ENCODE measurements at places on chromosomes 7 and 10.

- no peak for DNase-seq
These were observed 18.8 kb upstream of the FAM170B start for GRCh38 chr10:49152663-49153062.

- no peak for DNase-seq
These were observed 52.2 kb downstream of the ZNF467 start for GRCh38 chr7:149721084-149721601.

DNA sequence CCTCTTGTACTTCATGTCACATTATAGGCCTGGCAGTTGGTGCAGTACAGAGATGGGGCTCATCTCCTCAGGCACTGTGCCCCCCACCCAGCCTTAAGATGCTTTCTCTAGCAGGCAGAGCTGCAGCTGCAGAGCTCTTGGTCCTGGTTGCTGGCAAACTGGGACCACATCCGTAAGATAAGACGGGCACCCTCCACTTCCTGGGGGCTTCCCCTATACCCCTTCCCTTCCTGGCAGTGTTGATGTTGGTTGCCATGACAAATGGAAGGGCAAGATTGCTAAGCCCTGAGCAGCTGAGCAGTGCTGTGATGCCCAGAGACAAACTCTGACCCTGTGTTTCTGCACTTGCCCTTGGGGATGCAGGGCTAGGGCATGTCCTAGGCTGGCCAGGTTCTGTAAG is 103.4 kb upstream of the ANLN start:
- DNase-seq, result no peak

- peak; percentile 88 for DNase-seq
These were observed 99.8 kb downstream of the SND1 start for GRCh38 chr7:127751490-127752448.

DNA sequence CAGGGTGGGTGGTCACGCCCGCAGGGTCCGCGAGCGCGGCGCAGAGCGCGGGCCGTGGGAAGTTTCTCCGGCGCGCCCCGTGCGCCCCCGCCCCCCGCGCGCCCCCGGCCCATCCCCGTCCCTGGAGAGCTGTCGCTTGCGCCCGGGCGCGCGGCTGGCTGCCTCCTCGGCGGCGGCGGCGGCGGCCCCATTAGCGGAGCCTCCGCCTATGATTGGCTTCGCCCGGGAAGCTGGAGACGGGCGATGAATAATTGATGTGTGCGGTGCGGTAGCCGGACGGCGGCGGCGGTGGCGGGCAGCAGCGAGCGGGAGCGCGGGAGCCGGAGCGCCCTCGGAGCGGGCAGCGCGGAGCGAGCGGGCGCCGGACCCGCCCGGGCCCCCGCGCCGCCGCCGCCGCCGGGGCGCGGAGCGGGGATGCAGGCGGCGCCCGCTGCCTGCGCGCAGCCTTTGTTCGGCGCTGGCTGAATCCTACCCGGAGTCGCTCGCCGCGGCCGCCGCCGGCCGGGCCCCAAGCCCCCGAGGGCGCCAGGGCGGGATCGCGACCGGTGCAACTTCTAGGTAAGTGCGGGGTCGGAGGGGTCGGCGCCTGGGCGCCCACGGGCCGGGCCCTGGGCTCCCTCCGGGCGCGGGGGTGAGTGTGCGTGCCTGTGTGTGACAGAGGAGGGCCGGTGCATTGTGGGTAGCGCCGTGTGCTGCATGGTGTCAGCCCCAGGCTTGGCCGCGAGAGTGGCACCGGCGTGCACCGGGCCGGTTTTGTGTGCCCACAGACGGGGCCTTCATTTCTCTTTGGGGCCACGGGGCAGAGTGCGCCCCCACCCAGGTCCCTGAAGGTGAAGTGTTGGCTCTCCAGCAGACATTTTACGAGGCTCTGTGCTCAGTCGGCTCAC is 103.8 kb upstream of the PPIF start:
- DNase-seq, result no peak

- DNase-seq, result no peak
These were observed 784.5 kb upstream of the IGFBP3 start for GRCh38 chr7:46705386-46706255.

GRCh38 chr10:60224066-60224705 is 165.5 kb downstream of the ANK3 start:
- no peak for DNase-seq

- DNase-seq, result peak; percentile 54
These were observed 20.0 kb downstream of the GLI3 start for GRCh38 chr7:42217053-42217452.

DNA sequence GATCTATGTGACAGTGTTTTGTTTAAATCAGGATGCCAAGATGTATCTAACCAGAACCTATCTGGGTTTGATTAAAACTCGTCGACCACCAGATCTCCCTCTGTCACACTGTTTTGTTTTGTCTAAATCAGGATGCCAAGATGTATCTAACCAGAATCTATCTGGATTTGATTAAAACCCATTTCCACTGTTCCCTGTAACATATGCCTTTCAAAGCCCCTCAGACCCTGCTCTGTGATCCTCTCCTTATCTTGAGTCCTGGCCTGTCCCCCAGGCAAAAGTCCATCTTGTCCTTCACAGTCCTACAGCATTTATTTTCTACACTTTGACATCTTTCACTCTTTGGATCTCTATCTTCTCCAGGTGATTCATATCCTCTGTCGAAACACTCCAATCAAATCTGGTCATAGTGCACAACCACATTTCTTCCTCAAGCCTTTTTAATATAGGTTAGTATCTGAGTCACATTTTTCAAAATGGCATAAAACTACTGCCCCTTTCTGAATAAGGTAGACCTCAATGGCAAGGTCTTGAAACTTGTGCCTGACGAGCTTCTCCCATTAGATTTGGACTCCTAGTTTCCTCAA is 32.5 kb downstream of the ERLIN1 start:
- peak; percentile 20 for DNase-seq

DNA sequence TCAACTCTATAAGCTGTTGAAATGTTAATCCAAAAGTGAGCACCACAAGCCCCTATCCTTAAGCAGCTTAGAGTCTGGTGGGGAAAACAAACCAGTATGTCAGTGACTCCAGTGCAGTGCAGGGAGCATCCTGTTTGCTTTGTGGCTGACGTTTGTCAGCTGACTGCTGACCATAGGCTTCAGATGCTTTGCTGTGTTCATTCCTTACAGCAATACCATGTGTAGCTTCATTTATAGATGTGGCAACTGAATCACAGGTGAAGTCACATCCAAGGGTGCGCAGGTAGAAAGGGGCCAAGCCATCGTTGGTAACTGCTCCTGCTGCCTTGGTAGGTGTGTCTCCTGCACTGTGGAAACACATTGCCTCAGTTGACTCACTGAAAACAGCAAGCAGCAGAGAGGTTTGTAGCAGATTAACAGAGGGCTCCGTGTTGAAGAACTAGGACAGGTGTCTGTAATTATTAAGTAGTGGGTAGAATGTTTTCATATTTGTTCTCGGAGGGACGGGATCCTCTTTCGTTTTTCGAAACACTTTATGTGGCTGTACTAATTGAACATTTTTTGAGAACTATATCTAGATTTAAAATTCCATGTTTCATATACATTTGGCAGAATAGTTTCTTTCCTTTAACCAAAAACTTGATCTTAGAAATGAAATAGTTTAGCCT is 2.0 kb downstream of the INSIG1 start:
- no peak for DNase-seq

DNA sequence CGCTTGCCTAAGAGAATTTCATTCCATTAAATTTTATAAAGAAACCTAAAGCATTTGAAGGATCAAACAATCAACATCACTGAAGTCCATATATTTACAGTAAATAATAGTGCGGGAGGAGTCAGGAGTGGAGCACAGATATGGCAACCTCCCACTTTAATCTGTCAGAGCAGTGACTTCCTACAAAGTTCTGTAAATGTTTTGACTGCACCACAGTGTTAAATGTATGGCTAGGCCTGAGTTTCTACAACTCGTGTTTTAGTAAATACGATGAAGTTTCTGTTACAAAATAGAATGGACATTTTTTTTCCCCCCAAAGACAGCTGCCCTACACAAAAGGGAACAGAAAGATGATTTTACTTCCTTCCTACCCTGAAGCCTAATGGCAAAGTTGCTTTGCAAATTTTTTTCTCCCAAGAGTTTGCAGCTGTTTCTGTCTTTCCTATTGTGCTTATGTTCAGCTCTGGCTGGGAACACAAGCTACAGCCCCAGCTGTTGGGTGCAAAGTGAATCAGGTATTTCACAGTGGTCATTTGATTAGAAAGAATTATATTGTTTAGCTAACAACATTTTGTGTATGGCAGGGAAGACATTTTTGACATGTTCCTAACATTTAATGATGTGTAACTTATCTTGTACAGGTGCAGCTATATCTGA is 62.1 kb downstream of the MET start:
- no peak for DNase-seq

DNA sequence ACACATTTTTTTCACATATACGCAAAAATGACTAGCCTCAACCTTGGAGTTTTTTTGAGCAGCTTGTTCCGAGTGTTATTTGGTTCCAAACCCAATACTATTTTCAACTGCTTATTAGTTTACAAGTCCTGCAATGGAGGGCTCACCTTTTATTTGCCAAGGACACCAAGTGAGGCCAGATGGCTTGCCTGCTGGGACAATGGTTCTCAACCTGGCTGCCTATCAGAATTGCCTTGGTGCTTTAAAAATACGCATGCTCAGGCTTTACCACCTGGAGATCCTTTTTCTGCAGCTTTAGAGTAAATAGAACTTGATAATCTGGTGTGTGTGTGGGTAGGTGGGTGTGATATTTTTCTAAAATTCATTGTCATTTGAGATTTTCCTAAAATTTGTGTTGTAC is 276.8 kb downstream of the MTERF1 start:
- DNase-seq, result no peak

DNA sequence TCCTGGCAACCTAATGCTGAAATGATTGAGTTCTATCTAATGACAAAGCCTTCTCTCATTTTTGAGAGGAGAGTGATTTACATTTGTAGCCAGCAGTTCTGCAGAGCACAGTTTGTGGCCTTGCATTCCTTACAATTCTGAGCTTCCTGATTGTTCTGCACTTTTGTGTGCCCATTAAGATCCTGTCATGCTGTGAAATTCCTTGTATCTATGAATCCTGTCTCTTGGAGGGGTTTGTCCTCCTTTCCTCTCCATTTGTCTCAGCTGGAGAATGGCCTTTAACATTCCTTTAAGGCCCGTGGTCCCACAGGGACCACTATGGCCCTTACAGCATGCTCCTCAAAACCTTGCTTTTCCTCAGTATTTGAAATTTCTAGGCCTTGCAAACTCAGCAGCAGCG is 10.4 kb downstream of the KLHL7 start:
- DNase-seq, result no peak

DNA sequence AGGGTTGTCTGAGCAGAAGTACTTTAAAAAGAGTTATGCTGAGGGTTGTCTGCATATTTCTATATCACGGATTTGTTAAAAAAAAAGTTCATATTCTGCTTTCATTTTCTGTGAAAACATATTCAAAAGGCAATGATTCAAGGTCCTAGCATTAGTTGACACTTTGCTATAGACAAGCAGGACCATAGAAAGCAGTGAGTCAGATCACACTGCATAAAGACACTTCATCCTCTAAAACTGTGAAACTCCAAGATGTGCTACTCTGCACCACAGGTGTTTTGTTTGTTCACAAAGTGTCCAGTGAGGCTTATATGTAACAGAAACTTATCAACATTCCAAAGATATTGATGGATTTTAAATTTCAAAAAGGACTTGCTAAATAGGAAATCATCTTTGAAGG is 47.0 kb downstream of the SPAM1 start:
- no peak for DNase-seq

DNA sequence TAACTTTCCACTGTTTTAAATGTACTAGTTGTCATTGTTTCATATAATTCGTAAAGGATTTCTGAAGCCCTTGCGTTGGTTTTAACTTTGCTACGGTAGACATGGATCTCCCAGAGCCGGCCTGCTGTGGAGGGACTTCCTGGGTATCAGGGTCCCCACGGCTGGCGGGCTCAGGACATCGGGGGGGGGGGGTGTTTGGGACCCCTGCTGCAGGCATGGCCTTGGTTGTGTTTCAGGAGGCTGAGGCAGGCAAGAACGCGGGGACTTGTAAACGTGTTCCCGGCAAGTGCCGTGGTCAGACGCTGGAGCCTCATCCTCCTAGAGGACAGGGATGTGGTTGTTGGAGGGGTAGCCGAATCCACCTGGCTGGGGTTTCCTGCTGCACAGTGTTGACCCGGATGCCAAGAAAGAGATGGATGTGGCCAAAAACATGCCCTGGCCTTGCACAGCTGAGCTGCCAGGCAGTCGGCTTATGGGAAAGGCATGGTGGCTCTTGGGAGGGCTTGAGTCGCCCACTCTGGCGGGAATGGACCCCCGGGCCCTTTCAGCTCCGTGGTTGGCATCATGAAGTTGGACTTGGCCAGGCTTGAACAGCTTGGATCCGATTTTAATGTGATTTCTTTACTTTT is 21.4 kb upstream of the CHST12 start:
- no peak for DNase-seq

DNA sequence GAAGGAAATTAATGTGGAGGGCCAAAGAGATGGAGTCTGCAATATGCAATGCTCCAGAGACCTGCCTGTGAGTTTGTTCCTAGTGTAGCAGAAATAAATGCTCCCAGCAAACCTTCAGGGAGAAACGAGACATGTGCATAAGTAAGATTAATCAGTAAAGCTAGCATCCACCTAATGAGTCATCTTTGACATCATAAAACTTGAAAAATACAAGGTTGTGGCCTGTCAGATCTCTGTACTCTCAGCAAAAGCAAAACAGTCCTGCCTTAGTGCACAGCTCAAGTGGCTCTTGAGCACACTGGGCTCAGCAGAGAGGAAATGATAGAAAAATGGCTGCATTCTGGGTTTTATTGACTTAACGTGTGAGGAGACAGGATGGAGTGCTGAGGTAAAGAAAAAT is 32.5 kb upstream of the ERCC6 start:
- peak; percentile 43 for DNase-seq

DNA sequence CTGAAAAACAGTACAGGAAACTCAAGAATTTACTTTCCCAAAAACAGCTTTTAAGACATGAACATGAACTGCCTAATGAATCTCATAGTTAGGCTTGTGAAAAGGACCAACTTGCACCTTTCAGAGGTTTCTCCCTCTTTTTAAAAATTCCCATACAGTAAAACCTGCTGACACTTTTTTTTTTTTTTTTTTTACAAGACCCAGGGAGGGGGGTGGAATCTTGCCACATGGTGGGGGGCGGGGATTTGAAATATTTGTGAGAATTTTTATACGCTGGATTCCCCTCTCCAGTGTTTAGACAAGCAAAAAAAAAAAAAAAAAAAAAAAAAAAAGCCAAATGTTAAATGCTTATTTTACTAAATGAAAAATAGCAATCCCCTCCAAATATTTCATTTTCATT is 57.4 kb downstream of the HIBADH start:
- no peak for DNase-seq

DNA sequence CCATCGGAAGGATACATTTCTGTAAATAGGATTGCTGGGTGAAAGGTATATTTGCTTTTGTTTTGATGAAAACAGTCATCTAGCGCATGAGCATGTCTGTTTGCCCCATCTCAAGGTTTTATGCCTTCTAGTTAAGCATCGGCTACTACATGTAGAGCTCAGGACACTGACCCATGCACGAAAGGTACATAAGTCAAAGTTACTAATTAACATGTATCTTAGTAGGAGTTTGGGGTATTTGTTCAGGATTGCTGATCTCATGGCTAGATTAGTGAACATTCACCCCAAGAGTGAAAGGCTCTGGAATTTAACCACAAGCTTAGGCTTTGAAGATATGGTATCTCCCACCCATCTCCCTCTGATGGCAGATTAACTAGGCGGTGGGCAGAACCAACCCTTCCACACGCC is 91.5 kb downstream of the RBM20 start:
- no peak for DNase-seq

- DNase-seq, result no peak
These were observed 158.0 kb upstream of the NPVF start for GRCh38 chr7:25386311-25386744.

GRCh38 chr7:88317422-88317821 is 10.7 kb upstream of the STEAP4 start:
- DNase-seq, result no peak

- DNase-seq, result no peak
These were observed 2.9 kb downstream of the UBE3C start for GRCh38 chr7:157141525-157142060.

Data from fibroblast of mammary gland (primary cell).